ENCODE measurements at places on chromosomes 6 and 20.

DNA sequence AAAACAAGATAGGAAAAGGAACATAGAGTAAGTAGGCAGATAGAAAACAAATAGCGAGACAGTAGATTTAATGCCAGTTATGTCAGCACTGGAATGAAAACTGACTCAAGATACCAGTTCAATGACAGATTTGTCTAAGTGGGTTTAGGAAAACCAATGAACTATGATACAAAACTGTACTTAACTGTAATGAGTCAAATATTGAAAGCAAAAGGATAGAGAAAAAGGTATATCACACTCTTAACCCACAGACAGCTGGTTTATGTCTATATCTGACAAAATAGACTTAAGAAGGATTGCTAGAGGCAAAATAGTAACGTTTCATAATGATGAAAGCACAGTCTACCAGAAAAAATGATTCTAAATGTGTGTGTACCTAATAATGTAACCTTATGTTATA, 38.2 kb downstream of the ATRN start:
- no peak for DNase-seq

GRCh38 chr20:58011106-58011946, 217.1 kb downstream of the ANKRD60 start:
- DNase-seq = no peak

GRCh38 chr6:157459327-157459726, 78.3 kb downstream of the ZDHHC14 start:
- DNase-seq = no peak

DNA sequence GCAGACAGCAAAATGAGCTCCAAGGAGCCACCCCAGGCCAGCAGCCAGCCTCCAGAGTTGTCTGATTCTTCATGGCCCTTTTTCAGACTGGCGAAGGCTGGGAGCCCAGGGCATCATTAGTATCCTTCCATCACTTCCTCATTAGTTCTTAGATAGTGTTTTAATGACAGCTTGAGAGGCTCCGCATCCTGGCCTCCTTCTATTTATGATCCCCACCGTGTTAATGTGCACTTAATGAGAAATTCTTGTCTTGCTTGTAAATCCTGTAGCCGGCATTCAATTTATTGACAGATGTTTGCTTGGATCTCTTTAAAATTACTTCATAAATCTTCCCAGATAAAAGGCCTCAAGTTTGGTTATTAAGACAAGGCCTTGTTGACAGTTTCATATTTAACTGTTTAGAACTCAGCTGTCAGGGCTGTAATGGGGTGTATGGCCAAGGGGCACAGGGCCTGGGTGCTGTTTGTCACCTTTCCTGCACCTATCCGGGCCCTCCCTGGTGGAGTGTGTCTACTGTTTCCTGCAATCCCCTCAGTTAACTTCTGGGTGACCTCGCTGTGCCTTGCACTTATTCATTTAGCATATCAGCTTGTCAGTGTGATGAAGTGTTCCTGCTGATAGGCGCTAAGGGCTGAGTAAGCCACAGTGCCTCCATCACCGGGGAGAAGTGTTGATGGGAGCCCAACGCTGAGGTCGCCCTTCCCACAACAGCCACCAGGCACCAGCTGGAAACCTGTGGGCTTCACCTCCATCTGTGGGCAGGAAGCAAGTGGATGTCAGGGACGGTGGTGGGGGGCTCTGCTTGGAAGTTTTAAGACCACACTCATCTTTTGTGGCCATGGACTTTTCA, 169.3 kb downstream of the TSHZ2 start:
- no peak for DNase-seq

- DNase-seq = no peak
These were observed 175.9 kb upstream of the GJE1 start for GRCh38 chr6:141956868-141957267.

DNA sequence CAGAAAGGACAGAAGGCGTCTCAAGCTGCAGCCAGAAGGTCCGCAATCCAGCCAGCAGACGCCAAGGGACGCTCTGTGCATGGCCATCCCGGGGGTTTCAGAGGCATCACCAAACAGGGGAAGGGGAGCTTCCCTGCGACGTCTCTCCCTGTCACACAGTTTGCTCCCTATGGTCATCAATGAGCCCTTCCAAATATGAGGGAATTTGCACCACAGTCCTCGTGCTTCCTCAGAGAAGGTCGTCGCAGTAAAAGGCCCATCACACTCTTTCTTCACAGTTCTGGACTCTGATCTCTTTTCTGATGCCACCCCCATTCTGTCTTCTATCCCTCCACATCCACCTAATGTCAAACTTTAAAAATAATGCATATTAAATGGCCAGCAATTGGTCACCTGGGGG, 10.2 kb upstream of the FOXC1 start:
- DNase-seq = no peak

DNA sequence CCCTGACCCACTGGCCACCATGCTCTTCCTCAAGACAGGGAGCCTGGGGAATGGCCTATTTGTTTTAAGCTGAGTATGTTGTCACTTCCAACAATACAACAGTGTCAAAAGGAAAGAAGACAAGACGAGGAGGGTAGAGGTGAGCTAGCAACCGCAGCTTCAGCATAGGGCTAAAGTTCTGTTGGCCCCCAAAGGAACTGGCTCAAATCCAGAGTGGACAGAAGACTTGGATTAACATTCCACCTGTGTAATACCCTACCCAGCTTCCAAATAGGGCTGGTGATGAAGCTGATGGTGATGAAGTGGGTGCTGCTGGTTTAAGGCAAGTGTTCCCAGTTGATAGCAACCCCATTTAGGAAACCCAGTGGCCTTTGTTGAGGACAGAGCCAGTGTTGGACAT, 31.7 kb upstream of the KCNK5 start:
- DNase-seq = no peak

DNA sequence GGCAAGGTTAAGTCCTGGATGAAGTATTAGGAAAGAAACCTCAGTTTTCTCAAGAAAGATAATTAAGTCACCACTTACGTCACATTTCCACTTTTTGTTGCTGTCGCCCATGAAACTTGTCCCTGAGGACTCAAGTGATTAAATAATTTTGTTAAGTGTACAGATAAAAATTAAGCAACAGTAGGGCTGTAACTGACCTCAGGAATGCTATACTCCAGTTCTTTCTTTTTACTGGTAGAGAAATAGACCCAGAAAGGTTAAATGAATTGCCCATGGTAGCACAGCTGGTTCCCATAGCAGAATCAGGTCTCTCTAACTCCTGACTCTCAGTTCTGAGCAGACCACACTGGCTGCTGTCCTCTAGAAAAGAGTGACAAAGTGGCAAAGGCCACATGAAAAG, 54.5 kb downstream of the CLIC5 start:
- DNase-seq = no peak

DNA sequence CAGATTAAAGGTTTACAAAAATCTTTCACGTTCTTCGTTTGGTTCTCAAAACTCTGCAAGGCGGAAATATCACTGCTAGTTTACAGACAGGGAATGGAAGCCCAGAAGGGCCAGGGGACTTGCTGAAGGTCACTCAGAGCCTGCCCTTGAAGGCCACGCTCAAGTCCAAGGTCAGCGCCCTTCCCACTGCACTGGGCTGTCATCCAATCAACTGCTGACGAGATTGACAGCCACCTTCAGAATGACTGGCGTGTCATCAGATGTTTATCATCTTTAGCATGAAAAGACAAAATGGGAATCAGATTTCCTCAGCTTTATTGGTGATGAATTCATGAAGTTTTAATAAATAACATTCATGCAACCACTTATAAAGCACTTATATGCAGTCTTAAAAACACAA, 16.5 kb downstream of the RNASET2 start:
- DNase-seq = no peak

DNA sequence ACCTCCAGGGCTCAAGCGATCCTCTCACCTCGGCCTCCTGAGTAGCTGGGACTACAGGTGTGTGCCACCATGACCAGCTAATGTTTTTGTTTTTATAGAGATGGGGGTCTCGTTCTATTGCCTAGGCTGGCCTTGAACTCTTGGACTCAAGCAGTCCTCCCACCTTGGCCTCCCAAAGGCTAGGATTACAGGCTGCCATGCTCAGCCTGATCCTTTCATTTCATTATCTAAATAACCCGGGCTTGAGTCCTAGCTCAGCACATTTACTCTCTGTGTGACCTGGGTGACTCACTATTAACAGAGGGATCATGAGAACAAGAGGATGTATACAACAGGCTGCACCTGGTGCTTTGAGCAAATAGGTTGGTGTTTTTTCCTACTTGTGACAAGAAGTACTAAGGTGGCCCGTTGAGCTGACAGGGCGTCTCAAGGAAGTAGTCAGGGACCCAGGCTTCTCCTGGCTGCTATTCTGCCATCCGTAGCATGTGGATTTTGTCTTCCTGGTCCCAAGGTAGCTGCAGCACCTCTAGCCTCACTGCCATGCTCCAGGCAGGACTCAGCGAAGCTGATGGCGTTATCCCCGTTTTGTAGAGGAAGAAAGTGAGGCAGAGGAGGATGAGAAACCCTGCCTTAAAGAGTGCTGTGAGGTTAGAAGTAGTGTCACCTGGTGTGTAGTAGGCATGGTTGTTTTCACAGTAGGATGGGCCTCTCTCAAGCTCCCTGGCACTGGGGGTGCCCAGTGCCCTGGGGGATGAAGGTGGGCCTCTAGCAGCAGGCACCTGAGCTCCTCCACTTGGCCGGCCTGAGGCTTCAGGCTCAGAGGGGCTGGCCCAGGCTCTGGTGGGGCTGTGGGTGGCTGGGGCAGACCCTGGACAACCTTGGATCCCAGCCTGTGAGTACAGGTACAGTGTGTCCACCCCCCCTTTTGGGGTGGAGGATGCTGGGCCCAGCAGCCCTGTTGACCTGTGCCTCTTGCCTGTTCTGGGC, 62.4 kb downstream of the ADNP start:
- no peak for DNase-seq

- DNase-seq = peak; percentile 64
These were observed 2.0 kb downstream of the FYN start for GRCh38 chr6:111871207-111871606.

DNA sequence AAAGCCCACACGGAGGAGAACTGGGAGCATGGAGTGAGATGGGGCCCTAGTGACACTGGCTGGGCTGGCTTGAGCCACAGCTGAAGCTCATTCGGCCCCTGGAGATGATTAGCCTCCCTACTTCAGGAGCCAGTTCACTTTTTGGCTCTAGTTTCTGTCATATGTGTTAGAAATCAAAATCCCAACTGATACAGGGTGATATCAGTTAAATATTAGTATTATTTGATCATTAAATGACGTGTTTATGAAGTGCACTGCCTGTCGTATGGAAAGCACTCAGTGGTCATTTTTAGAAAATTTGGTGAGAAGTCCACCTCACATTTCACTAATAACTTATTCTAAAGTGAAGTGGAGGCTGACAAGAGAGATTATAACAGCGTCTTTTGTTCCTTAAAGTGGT, 59.0 kb downstream of the TULP4 start:
- no peak for DNase-seq
